Skeletal muscle cell (primary cell): ENCODE measurements at places on chromosomes 13 and 19.

DNA sequence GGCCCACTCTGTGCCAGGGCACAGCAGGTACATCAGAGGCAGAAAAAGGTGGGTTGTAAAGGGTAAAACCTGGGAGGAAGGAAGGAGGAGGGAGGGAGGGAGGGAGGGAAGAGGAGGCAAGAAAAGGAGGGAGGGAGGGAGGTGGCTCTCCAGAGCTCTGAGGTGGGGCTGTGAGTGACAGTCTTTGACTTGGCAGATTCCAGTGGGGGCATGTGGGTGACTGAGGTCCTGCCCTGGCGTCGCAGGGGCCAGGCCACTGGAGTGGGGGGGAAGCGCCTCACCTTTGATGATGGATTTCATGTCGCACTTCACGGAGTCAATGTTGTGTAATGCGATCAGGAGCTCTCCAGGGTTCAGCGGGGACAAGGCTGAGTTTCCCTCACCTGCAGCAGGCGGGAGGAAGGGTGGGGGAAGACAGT lies 6.0 kb upstream of the RSPH6A start:
- DNase-seq = no peak

GRCh38 chr13:69660155-69660554 lies 447.5 kb upstream of the ATXN8OS start:
- no peak for DNase-seq

GRCh38 chr13:114142640-114143490 lies 10.4 kb upstream of the RASA3 start:
- no peak for DNase-seq

DNA sequence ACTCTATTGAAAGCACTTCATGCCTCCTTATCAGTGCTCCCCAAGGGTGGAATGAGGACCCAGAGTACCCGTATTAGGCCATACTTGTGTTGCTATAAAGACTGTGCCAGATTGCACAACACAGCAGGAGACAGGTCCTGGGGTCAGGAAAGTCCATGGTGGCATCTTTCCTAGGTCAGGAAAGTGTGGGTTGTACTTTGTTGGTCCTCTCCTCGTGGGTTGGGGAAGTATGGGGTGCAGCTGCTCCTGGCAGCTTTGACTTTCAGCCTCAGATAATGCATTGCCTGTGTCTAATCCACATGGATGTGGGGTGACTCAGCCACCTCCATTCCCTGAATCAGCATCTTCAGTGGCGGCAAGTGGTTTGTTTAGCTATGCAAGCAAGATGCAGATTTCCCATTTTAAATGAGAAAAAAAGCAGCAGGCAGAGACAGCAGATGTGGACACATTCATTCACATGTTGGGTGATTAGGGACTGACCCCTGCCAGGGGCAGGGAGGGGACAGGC lies 8.4 kb upstream of the CYP2B6 start:
- no peak for DNase-seq

DNA sequence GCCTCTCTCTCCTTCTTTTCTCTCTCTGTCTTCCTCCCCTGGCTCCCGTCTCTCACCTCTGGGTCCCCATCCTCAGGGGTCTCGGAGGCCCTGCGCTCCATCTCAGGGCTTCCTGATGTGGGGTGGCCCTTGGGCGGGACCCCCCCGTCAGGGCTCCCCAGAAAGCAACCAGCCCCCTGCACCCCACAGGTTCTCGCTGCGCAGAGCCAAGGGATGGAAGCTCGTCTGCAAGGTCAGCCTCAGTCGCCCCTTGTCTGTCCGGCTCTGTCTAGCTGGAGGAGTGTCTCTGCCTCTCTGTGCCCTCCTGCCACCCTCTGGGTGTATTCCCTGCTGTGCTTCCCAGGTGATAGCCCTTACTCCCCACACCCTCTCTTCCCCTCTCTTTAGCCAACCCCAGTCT lies at the start of gene SBK3:
SBK3 (minus strand) TSS at position 101 of the 400 bp plus-strand sequence; CDS start at position 101, 0 bp downstream.
- DNase-seq = no peak

GRCh38 chr19:29544656-29545360 lies 19.0 kb downstream of the VSTM2B start:
- no peak for DNase-seq

- peak; percentile 36 for DNase-seq
Observed at GRCh38 chr19:18712981-18713380, 29.5 kb downstream of the CRTC1 start.

DNA sequence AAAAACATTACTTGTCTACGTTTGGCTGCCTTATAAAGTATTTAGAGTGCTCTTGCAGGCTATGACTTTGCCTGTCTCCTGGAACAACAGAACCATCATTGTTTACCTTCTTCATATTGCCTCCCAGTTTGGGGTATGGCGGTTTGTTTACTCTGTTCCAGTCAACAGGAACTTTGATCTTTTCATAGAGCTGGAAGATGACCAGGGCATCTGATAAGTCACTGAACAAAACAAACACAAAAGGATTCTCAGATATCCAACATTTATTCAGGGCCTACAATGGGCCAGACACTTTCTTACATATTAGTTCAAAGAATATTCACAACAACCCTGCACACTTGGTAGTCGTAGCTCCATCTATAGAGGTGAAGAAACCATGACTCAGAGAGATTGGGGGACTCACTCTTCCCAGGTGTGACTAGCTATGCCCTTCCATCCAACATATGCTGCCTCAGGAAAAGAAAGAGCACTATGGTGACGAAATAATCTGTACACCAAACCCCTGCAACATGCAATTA lies 38.4 kb upstream of the CPB2 start:
- DNase-seq = no peak

DNA sequence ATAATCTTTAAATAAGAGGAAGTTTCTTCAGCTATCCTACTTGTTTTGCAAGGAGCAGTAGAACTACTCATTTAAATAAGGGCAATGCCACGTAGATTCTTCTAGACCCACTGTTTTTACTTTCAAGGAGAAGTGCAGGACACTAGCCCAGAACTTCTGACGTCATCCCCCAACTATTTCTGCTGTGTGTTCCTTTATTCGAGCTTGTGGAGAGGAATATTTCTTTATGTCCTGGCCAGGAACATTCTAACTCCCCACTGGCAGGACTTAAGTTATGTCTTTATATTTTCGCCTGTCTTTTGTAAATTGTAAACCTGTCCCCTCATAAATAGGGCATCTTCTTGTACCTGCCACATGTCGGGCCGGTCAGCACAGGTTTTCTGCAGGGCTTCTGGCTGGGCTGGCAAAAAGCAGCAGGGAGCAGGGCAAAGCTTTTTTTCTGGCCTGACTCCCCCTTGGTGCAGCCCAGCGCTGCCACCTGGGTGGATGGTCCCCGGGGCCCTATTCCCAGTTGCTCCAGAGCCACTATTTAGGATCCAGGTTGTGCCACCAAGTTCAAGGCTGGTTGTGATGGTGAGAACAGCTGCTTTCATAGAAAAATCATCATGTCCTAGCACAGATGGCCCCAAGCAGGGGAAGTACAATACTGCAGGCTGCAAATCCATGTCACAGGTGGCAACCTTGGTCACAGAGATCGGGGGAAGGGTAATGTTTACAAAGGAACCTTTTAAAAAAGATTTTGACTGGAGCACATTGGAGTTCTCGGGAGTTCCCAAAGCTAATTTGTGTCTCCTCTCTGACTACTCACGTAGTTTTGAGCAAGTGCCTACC lies 1.8 kb downstream of the MBNL2 start:
- DNase-seq = peak; percentile 90

- DNase-seq = no peak
Observed at GRCh38 chr13:36713887-36714286, 40.1 kb downstream of the SERTM1 start.

- no peak for DNase-seq
Observed at GRCh38 chr13:36090592-36090991, 40.6 kb downstream of the DCLK1 start.

DNA sequence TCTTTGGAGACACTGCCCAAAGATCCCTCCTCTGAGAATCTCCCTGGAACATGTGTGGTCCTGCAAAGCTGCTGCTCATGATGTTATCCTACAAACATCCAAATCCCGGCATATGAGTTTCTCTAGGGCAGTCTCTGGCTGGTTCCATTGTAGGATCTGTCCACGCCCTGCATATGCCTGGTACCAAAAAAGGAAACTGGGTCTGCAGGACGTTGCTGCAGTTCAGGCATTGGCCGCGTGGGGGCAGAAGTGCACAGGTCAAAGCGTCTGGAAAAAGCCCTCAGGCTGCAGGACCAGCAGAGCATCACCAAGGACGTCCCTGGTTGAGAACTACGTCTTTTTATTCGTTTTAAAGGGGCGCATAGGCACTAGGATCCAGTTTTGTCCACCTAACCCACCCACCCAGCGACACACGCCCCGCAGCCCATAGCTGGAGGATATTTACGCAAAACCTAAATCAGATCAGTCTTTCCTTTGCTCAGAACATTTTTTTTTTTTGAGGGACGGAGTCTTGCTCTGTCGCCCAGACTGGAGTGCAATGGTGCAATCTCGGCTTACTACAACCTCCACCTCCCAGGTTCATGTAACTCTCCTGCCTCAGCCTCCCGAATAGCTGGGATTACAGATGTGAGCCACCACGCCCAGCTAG lies 12.9 kb upstream of the ZNF564 start:
- peak; percentile 46 for DNase-seq

DNA sequence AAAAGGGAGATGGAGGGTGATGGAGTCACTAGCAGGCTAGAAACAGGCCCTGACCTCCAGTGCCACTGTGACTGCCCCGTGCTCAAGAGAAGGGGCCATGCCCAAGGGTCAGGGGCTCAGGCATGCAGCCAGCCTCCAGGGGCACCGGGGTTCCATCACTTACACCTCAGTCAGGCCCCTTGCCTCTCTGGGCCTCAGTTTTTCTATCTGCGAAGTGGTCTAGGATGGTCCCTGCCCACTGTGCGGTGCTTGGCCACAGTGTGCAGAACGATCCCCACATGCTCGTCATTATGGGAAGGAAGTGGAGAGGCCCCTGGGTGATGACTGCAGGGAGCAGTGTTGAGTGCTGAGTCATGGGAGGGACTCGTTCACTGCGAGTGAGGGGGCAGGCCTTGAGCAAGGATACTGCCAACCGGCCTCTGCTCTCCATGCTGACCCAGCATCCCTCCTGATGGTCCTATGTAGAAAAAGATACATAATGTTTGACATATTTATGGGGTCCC lies 23.1 kb downstream of the TMED1 start:
- DNase-seq = peak; percentile 88
